Stimulated activated CD8-positive, alpha-beta memory T cell treated with anti-CD3 and anti-CD28 coated beads, Interleukin-7, amount 100 ng/mL, for 1 hour (primary cell): ENCODE measurements at places on chromosomes 2 and 18.

- DNase-seq = no peak
These were observed 24.9 kb upstream of the BZW1 start for GRCh38 chr2:200786826-200787225.

DNA sequence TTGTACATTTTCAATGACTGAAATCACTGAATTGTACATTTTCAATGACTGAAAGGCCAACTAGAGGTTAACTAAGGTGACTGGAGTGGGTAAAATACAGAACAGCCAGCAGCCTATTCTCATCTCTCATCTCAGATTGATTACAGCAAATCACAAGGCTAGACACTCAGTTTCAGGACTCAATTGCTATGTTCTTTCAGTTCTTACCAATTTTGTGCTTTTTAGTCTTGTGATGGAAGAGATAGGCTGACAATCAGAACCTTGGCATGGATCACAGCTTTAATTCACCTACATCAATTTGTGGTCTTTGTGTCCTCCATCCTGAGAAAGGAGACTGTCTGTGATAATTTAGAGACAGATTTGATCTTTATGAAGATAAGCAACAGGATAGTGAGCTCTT lies 124.7 kb downstream of the GULP1 start:
- no peak for DNase-seq

DNA sequence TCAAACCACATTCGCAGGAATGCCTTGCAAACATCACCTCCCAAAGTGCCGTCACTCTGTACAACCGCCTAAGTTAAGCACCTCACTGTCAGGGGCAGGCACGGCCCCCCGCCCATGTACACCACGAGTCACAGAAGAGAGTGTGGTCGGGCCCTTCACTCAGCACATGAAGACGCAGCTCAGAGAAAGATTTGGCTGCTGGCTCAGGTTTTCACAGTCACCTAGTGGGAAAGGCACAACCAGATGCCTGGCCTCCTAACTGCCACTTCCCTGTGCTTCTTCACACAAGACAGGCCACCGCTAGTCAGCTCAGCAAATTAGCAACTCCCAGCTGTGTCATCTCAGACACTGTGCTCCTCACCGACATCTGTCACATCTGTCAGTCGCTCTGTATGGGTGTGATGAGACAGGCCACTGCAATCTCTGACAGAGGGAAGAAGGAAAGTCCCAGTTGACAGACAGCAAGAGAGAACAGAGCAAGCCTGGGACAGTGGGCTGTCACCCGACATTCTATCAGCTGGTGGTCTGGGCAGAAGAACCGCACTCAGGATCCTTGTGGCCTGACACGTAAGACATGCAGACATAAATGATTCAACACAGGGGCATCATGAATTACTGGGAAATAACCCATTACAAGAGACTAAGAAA lies 60.8 kb downstream of the CRACDL start:
- DNase-seq = no peak

- DNase-seq = no peak
These were observed 13.5 kb downstream of the PPP1CB start for GRCh38 chr2:28764909-28765711.

GRCh38 chr2:136962105-136962725 lies 196.9 kb downstream of the THSD7B start:
- no peak for DNase-seq

DNA sequence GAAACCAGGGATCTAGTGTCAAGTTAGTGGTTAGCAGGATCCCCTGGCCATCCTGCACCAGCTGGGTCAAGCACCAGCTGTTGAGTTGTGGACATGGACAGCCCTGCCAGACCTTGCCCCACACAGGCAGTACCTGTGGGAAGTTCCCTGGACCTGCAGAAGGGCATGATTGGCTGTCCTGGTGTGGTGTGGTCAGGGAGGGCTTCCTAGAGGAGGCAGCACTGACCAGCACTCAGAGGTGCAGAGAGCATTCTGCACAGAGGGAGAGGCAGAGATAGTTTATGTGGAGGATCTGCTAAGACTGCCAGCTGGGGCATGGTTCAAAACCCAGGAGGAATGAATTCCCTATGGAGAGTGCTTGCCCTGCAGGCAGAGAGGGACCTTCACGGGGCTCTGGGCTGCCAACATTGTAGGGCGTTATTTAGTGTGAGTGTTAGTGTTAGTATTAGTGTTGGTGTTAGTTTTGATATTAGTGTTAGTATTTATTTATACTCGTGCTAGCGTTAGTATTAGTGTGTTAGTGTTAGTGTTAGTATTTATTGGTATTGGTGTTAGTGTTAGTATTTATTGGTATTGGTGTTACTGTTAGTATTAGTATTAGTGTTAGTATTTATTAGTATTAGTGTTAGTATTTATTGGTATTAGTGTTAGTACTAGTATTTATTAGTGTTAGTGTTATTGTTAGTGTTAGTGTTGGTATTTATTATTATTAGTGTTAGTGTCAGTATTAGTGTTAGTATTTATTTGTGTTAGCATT lies 31.9 kb downstream of the TWIST2 start:
- DNase-seq = no peak

DNA sequence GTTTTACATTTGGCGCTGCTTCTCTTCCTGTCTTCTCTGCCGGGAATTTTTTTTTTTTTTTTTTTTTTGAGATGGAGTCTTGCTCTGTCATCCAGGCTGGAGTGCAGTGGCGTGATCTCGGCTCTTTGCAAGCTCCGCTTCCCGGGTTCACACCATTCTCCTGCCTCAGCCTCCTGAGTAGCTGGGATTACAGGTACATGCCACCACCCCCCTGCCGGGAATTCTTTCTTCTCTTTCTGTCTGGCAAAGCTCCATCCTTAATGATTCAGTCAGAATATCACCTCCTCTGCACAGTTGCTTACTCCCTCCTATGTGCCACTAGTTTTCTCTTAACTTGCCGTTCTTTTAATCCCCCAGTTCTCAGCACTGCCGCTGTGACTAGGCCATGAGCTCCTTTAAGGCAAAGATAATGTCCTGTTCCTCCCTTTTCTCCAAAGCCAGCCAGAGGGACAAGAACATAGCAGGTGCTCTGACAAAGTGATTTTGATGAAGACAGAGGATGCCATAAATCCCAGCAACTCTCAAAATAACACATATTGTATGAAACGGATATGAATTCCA lies 112.1 kb upstream of the LRATD1 start:
- no peak for DNase-seq

DNA sequence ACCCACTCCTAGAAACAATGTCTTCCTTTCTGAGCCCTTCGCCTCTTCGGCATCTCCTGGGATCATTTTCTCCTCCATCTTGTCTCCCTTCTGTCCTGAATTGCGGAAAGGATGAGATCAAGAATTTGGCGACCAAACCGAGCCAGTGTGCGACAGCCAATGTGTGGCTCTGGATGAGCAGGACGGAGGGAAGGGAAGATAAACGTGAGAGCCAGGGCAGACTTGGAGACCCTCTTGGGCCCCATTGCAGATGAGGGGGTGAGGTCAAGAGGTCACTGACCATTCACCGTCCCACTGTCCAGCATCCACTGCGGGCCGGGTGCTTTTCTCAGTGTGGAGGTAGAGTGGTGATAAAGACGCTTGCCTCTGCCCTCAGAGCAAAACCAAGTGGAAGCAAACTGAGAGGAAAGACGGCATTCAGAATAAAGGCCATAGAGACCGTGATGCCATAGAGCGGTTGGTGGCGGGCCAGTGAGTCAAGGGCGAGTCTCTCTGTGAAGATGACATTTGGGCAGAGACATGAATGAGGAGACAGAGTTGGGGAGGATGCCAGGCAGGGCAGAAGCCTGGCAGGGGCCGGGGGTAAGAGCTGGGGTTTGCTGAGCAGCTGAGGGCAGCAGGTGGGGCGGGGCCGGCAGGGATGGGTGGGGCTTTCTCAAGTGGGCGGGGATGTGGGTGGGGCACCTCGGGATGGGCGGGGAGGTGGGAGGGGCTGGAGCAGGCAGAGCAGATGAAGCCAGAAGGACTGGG lies 55.6 kb downstream of the ACAA2 start:
- no peak for DNase-seq

DNA sequence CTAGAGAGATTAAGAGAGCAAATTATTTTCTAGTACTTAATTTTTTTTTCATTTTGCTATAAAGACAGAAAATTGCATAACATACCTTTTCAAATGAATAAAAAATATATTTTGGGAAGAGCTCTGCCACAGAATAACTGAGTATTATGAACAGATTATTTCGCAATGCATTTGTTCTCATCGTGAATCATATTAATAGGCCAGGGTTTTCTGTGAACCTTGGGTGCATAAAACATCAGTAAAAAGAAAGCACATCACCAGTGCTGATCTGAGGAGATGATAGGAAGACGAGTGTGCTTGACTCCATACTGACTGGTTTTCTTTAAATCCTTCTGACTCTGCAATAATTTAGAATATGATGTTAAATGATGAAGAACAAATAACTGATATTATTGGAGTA lies 409.1 kb downstream of the CPS1 start:
- no peak for DNase-seq

DNA sequence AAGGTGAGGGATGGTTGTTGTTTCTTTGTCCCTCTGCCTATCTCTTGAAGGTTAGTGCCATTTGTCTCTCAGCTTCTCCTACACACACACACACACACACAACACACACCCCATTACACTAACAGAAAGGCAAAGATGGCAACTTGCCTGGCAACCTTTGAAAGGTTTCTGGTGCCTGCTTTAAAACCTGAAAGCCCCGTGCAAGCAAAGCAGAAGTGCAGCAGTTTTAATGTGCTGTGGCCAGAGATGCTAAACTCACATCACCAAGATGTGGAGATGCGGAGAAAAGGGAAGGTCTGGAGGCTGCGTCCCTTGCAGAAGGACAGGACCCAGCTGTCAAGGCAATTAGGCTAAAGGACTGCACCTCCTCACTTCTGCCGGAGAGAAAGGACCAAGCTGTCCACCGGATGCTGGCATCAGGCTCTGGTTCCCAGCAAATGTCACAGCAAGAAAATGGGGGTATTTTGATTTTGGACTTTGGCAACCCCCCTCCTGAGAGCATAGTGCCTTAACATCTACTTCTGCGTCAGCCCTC lies 196.4 kb downstream of the ARL4C start:
- no peak for DNase-seq

- DNase-seq = no peak
These were observed 109.6 kb downstream of the TAF4B start for GRCh38 chr18:26335571-26336487.

DNA sequence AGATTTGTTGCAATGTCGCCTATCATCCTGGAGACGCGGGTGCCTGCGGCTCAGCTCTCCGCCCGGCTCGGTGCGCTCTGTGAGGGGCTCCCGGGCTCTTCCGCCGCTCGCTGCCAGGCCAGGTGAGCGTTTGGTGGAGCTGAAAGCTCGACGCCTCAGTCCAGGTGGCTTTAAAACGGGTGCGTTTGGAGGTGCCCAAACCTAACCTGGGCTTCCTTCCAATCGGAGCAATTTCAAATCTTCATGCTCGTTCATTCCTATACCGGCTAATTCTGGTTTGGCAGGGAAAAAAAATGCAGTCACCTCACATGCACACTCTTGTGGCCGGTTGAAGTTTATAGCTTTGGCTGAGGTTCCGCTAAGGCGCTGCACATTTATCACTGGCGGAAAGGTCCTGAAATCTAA lies at the start of gene SLC16A14:
SLC16A14 (minus strand) TSS at position 274 of the 405 bp plus-strand sequence. CDS start 9,572 bp downstream, outside the sequence.
- no peak for DNase-seq

GRCh38 chr2:120690521-120690920 lies 45.1 kb upstream of the GLI2 start:
- DNase-seq = no peak

DNA sequence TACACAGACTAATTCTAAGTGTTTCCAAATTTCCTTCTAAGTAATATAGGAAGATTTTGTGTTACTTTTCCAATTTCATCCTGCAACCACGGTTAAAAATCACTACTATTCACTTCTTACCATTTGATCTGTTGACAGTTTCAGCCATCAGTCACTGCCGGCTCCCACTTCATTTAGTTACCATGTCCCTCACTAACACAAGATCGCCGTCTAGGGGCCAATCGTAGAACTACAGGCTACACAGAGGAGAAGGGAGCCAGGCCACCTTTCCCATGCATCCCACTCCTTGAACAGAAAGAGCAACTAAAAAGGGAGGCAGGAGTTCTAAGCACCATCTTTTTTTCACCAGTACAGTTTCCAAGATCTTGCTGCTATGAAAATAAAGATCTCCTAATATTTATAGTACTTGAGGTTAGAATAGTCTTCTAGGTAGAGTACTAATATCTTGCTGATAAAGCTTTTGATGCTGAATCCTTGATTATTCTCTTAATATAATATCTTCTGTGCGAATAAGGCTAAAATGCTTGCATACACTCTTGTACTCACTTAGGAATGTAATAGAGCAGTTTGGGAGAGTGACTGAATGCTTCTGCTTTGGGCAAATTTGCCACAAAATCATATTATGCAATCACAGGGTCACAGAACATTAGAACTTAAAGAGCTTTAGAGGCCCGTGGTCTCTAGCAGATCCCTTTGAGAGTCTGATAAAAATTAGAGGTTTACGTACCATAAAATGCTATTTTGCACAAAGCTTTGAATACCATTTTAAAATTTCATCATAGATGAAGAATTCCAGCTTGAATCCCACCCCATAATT lies 39.5 kb upstream of the CYP1B1 start:
- peak; percentile 9 for DNase-seq

DNA sequence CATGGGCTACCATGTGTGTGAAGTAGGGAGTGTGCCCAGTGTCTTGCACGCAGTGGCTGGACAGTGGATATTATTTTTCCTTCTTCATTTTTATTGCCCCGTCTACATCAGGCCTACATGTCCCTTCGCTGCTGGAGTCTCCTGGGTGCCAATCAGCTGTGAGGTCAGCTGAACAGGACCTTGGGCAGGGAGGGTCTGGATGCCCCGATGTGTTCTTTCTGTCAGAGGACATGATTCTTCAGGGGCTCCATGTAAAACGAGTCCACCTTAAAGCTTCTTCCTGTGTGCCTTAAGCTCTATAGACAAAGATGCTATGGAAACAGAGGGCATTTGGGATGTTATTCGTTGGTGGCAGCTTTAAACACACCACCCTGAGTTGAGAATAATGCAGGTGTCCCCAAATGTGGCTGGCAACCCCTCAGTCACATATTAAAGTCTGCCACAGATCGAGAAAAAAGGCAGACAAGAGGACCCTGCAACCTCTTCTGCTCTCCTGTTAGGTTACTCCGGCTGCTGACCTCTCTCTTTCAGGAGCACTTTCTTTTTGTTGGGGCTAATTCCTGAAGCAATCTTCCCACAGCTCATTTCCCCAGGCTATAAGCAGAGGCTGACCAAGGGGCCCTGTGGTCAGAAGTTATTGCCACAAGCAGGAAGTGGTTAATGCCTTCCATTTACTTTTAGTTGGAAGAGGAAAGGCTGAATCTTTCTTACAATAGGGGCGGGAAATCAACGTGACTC lies 20.0 kb downstream of the GREB1 start:
- no peak for DNase-seq

DNA sequence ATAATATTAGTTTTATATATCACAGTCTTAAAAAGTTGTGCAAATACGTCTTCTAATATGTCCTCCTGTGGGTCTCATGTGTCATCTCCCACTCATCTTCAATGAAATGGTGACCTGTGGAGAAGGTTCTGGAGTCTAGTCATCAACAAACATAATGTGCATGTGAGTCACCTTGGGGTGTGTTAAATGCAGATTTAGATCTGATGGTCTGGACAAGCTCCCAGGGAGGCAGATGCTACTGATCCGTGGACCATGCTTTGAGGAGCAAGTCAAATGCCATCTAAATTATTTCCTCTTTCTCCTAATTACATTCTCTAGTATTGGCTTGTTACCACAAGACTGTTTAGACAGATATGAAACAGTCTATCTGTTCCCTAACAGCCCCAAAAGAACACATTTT lies 210.9 kb downstream of the CD226 start:
- no peak for DNase-seq
